ENCODE measurements at places on chromosomes 4 and X.

DNA sequence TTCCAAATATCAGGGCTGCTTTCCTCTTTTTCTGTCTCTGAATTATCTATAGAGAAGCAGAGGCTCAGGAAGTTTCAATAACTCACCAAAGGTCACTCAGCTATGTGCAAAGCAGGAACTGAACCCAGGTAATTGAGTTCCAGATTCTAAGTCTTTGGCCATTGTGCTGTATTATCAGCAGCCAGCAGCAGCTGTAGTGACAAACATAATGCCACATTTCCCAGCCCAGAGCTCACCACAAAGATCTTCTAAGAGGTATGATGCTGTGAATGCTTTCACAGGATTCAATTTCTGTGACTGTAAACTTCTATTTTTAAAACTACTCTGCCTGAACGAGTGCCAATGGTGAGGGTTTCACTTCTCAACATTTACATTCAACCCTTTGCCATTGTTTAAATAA lies 56.4 kb downstream of the SPOCK3 start:
- DNase-seq, result no peak

GRCh38 chr4:82515705-82516104 lies 46.1 kb downstream of the TMEM150C start:
- no peak for DNase-seq

GRCh38 chrX:68711845-68712244 lies 64.4 kb downstream of the STARD8 start:
- no peak for DNase-seq

DNA sequence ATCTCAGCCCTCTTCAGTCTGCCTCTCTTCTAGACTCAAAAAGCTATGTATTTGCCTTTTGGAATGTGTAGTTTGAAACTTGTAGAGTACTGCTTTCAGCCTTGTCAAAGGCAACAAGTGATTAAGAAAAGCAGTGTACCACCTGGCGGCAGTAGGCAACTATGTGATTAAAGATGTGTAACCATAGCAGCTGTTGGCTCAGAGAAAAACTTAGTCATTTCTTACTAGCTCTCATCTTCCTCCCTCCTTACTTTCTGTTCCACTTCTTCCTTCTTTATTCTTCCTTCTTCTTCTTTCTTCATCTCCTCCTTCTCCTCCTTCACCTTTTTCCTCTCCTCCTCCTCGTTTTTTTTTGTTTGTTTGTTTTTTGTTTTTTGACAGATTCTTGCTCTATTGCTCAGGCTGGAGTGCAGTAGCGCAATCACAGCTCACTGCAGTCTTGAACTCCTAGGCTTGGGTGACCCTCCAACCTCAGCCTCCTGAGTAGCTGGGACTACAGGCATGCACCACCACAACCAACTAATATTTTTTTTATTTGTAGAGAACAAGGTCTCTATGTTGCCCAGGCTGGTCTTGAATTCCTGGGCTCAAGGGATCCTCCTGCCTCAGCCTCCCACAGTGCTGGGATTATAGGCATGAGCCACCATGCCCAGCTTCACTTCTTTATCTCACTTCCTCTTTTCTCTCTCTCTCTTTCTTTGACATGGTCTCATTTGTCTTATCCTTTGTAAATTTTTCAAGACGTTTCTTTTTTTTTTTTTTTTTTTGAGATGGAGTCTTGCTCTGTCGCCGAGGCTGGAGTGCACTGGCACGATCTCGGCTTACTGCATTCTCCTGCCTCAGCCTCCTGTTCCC lies 32.6 kb downstream of the ABHD18 start:
- DNase-seq, result peak; percentile 8

GRCh38 chr4:125060376-125060775 lies 254.4 kb upstream of the FAT4 start:
- DNase-seq, result no peak

DNA sequence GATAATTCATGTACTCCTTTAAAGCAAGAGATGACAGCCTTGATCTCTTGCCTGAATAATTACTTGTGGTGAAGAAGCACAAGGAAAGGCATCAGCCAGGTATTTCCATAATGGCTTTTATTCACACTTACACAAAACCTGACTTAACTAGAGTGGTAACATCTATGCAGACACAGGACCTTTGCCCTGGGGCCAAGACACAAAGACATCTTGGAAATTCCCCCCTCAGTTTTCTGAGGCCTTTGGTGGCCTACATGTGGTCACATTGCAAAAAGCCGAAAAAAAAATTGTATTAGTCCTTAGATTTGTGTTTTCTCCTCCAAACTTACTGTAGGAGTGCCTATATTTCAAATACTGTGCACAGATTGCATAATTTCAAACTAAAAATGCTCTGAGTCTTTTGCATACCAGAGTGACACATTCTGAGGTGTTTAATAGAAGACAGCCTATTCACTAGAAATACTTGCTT lies 172.4 kb downstream of the PDGFC start:
- no peak for DNase-seq

DNA sequence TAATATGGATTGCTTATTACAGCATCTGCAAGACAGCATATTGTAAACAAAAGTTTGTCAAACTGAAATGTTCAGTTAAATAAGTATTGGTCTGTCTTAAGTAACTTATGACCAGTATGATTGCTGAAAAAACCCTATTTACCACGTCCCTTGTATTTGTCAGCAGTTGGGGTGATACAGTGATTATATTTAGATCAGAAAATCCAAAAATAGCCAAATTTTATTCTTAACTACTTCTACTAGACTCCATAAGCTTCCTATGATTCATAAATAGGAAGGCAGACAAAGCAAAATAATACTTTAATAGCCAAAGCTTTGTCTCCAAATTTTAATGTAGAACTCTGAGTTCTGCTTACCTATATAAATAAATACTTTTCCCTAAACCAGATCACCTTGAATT lies 45.3 kb downstream of the TBCK start:
- no peak for DNase-seq

GRCh38 chr4:77820649-77821561 lies 1.7 kb upstream of the CNOT6L start:
- DNase-seq, result no peak
